NCI-H1092 treated with DMSO at 0.1 percent for 48 hours (cell line): ENCODE measurements at places on chromosomes 13 and 19.
A peak's percentile ranks its signal among the peaks of the same experiment; 100 is the strongest.

- DNase-seq, result no peak
Measured at GRCh38 chr19:8302734-8303133, 5.4 kb downstream of the CD320 start.

DNA sequence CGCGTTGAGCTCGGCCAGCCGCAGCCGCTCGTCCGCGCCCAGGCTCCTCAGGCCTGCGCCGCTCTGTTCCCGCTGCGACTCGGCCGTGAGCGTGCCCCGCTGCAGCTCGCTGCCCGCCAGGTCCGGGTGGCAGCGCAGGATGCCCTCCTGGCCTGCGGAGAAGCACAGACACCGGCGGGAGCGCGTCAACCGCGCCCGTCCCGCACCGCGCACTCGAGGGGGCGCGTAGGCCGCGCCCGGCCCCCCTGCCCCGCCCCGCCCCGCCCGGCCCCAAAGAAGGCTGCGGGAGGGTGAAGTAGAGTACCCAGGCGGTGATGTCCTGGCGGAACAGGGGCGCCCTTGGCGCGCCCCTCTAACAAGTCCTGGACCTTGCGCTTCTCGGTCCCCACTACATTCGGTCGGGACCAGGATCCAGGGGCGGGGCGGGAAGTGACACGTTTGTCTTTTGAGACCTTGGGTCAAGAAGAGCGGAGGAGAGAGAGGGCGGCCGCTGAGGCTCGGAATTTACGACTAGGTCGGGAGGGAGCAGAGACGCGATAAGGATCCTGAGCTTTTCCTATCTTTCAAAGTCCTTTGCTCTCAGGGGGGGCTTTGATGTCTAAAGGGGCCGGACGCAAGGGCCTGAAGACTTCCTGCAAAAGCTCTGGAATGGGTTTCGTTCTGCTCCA is 9.3 kb upstream of the CDX2 start:
- no peak for DNase-seq

DNA sequence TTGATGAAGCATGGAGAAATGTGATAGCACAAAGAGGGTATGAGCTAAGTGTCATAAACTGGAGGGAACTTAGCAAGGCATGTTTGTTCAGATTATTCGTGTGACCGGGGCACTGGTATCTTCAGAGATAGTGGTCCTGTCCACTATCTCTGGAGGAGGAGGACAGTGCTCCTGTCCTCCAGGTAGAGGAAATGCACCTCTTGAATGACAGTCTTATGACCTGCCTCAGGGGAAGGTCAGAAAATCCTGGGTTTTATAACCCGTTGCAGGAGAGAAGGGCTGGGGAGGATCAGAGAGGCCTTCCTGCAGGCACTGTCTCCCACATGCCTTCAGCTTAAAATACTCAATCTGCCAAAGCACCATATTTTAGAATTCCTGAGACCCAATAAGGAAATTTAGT is 213.5 kb upstream of the UBL3 start:
- no peak for DNase-seq

DNA sequence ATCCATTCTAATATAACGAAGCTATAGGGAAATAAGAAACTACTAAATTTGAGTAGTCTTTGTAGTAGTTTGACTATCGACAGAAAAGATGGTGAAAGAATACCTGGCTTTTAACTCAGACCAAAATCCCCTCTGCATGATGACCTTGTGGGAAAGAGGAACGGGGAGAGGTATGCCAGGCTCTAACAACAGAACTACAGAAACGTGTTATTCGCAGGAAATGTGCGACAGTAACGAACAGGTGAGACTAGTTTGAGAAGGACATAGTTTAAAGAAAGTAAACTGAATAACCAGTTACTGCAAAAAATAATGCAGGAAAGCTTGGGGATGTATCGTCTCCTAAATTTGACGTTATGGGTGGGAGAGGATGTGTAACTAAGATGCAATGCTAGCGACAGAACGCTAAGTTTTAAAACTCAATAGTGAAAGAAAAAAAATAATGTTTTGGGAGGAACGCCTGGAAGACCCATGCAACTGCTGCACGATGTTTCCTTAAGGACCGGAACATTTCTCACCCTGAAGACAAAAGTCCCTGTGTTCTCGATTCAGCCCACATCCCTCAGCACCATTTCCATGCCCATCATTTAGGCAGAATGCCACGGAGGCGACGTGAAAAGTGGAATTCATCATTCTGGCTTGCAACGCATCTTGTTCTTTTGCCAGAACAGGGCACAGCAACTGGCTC is 1.6 kb upstream of the RAP2A start:
- DNase-seq, result peak; percentile 71

GRCh38 chr13:50401721-50402465 is 386.6 kb downstream of the KCNRG start:
- DNase-seq, result no peak

DNA sequence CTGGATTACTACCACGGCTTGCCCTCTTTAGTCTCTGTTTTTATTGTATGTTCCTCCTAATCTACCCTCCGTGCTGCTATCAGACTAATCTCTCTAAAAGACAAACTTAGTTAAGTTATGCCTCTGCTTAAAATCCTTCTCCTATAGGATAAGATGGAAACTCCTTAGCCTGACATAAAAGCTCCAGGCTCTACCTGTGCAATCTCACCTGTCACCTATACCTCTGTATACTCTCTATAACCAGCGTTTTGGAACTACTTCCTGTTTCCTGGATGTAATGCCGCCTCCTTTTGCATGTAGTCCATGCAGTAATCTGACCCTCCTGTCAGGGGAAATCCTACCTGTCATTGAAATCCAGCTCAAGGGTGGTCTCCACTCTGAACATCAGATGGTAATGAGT is 41.2 kb downstream of the OLFM4 start:
- DNase-seq, result no peak

GRCh38 chr13:40522282-40522681 is 144.2 kb downstream of the FOXO1 start:
- DNase-seq, result no peak

- peak; percentile 85 for DNase-seq
Measured at GRCh38 chr19:19203012-19203856, at the start of gene NR2C2AP. Gene NR2C2AP, minus strand, starts transcription at chr19:19203414. Its CDS starts 354 bp downstream, at chr19:19203060.

DNA sequence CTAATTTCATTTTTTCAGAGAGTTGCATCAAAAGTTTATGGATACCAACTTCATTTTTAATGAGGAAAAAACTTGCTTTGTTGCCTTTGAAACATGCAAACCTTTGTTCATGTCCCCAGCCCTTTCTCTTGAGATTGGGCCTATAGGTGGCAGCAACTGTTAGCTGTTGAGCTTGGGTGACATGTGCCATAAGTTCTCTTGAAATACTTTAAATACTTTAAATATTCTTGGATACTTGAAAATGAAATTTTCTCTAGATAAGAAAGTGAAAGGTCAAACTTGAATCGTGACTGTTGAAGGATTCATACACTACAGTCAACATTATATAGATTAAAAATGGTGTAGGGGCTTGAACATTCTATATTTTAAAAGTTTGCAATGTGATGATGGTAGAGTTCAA is 294.9 kb downstream of the NDFIP2 start:
- peak; percentile 48 for DNase-seq

GRCh38 chr13:21328836-21329477 is 130.1 kb downstream of the ZDHHC20 start:
- no peak for DNase-seq
